ENCODE measurements at places on chromosomes 16 and 17.

DNA sequence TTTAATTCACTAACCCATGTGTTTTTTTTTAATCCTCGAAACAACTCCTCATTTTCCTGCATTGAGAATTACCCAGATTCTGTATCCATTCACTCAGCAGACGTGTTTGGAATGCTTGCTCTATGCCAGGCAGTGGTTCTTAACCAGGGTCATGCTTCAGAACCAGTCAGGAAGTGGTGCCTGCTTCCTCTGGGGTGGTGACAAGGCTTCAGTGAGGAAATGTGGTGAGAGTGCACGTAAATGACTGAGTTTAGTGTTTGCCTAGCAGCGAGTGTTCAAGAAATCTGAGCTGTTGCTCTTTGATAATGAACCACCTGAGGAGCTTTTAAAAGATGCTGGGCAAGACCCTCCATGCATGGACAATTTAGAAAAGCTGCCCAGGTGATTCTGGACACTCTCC, 9.9 kb downstream of the ZFP90 start:
- no peak for DNase-seq

GRCh38 chr16:84541999-84542817, 37.7 kb upstream of the MEAK7 start:
- DNase-seq, result no peak

DNA sequence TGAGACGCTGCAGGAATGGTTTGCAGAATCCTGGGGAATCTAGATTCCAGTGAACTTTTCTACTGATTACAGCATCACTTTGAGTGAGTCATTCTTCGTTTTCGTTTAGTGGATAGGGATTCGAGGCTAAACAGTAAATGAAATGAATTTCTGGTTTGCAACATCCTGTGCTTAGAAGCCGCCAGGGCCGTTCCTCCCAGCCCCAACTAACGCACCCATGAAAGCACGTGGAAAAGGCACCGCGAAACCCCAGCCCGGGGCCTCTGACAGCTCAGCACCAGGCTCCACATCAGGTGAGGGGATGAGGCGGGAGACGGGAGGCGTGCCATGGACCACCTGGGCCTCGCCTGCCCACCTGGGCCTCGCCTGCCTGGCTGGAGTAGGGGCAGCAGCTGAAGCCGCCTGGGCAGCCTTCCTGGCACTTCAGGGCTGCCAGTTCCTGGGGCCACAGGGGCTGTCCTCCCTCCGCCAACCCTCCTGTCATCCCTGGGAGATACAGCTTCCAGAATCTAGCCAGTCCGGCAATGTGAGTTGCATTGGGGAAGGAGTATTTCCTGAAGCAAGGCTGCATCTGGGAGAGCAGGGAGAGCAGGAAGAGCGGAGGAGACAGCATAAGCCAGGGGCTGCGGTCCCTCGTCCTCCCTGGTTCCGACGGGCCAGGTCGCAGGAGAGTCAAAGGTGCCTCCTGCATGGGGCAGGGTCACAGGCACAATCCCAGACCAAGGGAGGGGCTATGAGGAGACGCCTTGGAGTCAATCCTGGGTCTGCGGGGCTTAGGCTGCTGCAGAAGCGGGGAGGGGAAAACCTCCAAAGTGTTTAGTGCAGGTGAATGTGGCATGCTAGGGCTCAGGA, 78.4 kb downstream of the RPH3AL start:
- no peak for DNase-seq

DNA sequence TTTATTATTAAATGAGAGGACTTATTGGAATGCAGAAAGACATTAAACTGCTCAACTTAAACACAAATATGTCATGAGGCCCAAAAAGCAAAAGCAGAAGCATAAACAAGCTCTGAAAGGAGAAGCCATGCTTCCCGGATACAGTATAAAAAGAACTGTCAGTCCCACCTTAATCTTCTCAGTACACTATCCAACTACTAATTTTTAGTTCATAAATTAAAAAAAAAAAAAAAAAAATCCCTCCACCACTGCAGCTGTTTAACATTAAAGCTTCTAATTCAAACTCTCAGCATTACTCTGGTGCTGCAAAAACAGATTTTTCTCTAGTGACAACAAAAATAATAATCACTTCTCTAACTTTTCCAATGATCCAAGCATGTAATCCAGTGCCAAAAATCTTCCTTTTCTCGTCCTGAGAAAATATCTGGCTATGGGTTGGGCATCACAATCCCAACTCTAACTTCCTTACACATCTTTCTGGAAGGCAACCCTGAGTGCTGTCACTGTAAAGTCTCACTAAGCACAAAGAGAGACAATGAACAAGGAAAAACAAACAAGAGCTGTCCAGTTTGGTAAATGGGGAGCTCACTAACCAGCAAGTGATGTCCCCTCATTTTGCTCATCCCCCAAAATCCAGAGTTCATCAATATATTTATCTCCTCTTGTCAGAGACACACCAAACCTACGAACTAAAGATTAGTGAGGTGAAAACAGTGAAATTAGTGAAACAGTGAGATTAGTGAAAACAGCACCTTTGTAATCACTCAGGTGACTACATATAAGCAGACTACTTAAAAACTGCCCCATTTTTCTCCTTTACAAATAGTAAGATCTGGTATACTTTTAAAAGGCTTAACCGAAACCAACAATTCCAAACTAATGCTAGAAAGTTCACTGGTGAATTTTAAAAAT, 5.5 kb downstream of the USP32 start:
- peak; percentile 67 for DNase-seq

DNA sequence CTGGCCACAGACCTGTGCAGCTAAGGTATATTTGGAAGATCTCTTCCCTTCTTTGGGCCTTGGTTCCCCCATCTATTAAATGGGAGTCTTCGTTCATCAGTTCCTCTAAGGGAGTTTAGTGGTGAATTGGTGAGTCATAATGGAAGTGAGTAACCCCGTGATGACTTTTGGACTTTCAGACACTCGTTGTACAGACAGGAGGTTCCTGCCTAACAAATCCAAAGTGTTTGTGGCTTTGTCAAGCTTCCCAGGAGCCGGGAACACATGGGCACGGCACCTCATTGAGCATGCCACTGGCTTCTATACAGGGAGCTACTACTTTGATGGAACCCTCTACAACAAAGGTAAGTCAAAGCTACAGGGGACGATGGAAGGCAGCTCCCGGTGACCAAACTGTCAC, 40.4 kb downstream of the WSCD1 start:
- no peak for DNase-seq

- DNase-seq, result peak; percentile 82
Observed at GRCh38 chr17:54891176-54891821, 9.4 kb upstream of the TOM1L1 start.

GRCh38 chr17:81207610-81208581, 14.9 kb downstream of the CEP131 start:
- peak; percentile 34 for DNase-seq

GRCh38 chr17:17351356-17351891, 48.3 kb downstream of the NT5M start:
- peak; percentile 78 for DNase-seq

GRCh38 chr16:34648-34987, 18.8 kb downstream of the POLR3K start:
- no peak for DNase-seq

DNA sequence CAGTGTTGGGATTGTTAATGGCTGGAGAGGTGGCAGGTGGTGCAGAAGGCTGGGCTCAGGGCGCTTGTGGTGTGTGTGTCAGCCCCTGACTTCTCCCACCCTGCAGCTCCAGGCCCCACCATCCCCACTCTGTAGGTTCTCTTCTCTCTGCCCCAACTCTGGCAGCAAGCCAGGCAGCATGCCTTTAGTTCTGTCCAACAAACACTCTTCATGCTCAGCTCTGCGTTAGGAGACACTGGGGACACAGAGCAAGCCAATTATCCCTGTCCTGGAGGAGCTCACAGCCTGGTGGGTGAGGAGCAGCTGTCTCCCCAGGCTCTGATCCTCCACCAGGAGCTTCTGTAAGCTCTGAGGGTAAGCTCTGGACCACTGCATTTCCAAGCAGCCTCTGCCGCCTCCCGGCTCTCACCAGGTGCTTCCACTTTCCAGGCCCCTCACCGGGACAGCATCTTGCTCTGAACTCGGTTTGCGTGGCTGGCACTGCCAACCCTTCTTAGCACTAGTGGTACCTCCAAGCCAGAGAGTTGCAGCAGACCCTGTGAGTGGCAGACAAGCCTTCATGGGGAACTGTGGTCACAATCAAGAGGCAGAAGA, 34.3 kb upstream of the WSCD1 start:
- DNase-seq, result peak; percentile 48

DNA sequence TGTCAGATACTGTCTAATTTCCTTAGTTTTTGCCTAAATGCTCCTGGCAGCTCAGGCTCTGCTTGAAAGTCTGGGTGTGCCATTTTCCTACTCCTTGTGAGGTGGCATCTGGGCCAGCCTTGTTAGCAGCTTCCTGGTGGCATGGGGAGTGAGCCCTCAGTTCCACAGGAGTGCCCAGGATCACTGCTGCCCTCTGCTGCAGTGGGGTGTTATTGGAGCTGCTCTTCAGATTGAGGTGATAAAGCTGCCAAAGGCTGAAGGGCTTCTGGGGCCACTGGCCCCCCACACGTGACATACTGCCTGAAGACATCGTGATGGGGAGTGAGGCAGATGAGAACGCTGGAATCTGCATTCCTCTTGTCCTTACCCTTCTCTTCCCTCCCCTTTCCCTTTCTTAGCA, 27.4 kb downstream of the CEP95 start:
- DNase-seq, result no peak

GRCh38 chr16:55913716-55914115, 38.5 kb upstream of the CES5A start:
- no peak for DNase-seq

- no peak for DNase-seq
Observed at GRCh38 chr17:82429824-82430223, 11.4 kb upstream of the OGFOD3 start.

GRCh38 chr16:57690782-57691471, 3.7 kb upstream of the DRC7 start:
- DNase-seq, result no peak

GRCh38 chr17:65690626-65691310, 129.3 kb upstream of the AXIN2 start:
- no peak for DNase-seq

DNA sequence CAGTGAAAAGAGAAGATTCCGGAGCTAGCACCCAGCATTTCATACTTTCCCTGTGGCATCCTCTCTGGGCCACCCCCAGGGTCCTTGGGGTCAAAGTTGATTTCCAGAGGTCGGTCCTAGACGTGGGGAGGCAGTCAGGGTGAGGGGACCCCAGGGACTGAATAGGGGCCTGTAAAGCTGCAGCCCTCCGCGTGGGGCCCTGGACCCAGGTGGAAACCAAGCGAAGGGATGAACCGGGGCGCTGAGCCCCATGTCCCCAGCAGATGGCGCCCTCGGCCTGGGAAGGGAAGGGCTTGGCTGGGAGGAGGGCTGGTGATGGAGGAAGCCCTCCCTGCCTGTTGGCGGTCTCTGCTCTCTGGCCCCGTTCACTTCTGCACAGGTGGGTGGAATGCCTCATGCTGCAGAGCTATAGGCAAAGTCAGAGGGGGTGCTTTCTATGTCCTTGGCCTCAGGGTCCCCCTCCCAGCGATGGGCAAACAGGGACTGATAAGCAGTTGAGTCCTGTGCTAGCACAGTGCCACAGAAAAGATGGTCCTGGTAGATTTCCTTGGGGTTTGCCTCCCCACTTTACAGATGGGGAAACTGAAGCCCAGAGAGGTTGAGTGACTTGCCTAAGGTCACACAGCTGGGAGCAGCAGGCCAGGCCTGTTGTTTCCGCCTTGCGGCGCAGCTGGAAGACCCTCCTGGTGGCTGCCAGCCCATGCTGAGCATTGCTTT, 163.4 kb upstream of the CIBAR2 start:
- peak; percentile 74 for DNase-seq

DNA sequence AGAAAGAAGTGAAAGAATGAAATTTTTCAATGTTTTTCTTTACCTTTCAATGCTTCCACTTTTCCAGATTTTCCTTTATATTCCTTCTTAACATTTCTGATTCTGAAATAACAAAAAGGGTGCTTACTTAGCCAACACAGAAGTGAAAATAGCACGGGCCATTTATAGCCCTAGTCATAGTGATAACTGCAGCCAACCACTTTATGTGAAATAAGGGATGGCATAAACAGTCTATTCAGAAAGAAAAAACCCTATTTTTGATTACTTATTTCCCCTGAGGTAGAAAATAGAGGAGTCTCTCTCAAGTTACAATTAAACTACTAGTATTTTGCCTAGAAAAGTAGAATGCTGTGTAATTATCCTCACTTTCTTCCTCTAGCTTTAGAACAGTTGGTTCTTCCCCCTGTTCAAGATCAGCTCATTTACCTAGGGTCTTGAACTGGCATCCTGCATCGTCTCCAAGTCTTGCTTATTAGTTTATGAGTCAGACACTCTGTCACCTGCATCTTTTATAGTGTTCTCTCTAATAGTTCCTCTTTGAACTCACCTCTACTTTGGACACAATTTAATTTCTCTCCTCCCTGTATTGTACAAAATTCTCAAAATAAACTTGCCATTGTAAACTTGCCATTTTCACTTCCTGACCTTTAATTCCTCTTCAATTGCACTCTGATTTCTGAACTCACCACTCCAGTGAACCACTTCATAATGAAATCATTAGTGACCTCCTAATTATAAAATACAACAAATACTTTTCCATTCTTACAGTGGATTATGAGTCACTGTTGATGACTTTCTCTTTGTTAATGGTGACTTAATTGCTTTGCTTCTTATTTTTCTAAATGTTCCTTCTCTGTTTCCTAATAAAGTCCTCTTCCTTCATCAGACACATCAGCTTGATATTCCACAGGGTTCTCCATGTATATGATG, 23.6 kb downstream of the ABCA6 start:
- DNase-seq, result no peak

DNA sequence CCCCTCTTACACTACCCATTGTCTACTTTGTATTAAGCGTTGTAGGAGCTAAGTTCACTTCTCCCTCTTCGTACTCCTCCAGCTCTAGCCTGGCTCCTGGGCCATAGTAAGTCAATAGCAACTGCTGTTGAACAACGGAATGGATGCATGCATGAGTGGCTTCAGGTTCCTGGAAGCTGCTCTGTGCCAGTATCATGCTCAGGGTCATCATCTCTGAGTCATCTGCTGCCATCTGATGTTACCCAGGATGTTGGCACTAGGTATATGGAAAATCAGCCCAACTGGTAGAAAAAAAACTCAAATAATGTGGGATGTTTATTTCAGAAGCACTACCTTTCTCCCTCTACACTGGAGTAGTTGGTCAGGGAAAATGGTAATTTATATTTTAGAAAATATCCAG, 536.8 kb downstream of the NPIPA7 start:
- DNase-seq, result no peak

Data from muscle of leg (tissue), 16 donors.